ENCODE measurements at places on chromosomes 3 and 15.

- no peak for DNase-seq
Observed at GRCh38 chr3:71671216-71671845, 53.9 kb downstream of the EIF4E3 start.

DNA sequence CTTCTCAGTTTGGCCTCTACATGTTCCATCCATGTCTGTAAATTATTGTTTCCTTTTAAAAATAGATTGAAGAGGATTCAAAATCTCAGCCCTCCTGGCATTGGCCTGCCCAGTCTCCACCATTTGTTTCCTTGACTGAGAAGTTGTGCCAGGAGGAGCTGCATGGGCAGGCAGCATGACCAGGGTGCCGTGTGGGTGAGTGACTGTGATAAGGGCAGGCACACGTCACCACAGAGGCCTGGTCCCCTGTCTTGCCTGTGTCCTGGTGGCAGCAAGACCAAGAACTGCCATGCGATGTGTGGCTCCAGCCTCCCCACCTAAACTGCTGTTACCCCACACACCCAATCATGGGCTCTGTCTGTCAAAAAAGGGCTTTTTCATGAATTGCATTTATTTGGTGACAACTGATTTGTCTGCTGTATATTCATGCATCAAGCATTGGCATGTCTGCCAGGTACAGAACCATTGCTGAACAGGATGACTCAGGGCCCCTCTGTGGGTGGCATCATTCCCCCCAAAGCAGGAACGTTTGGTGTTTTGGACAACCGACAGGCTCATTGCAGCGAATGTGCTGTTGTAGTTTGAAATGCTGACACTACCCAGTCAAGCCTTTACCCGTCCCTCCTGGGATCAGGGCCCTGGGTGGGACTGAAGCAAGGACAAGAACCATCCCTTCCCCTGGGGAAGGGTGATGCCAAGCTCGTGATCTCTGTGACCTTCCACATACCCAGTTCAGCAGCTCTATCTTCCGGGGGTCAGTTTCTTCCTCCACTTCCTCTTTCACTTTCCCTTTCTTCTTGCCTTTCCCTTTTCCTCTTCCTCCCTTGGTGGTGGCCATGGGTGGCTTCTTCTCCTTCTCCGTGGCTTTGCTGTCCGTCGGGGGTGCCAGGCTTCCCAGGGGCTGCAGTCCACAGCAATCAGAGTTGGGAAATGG, 51.6 kb downstream of the TRPM1 start:
- no peak for DNase-seq

GRCh38 chr15:29765898-29766527, 56.3 kb downstream of the TJP1 start:
- no peak for DNase-seq

GRCh38 chr3:128317101-128317697, 149.5 kb downstream of the DNAJB8 start:
- no peak for DNase-seq

DNA sequence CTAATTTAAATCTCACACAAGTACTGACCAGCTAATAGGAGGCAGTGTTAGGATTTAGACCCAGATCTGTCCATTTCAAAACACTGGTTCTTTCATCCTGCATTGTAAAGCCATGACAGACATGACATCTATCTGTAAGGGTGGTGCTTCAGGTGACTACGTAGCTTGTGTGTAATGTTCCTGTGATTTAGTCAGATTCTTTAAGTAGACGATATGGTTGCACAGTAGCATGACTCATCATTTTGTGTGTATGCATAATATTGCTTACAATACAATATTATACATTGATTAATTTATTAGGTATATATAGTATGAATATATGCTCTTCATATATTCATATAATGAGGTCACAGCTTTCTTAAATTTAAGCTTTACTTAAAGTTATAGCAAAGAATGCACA, 628.5 kb downstream of the GRM7 start:
- no peak for DNase-seq

- DNase-seq: peak; percentile 57
Observed at GRCh38 chr15:41811432-41812195, 16.3 kb upstream of the JMJD7 start.

- no peak for DNase-seq
Observed at GRCh38 chr15:100330629-100331215, 11.1 kb downstream of the ADAMTS17 start.

Measured in stimulated activated CD8-positive, alpha-beta memory T cell treated with anti-CD3 and anti-CD28 coated beads, Interleukin-7, amount 100 ng/mL, for 4 hours (primary cell).